ENCODE measurements at places on chromosomes 2 and 18.
A peak's percentile ranks its signal among the peaks of the same experiment; 100 is the strongest.

DNA sequence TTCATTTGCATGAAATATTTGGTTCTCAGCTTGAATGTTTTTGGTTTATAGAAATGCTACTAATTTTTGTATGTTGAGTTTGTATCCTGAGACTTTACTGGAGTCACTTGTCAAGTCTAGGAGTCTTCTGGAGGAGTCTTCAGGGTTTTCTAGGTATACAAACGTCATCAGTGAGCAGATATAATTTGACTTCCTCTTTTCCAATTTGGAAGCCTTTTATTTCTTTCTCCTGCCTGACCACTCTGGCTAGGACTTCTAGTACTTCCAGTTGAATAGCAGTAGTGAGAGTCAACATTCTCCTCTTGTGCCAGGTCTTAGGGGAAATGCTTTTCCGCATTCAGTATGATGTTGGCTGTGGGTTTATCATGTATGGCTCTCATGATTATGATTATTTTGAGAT is 55.4 kb upstream of the THUMPD2 start:
- no peak for DNase-seq

DNA sequence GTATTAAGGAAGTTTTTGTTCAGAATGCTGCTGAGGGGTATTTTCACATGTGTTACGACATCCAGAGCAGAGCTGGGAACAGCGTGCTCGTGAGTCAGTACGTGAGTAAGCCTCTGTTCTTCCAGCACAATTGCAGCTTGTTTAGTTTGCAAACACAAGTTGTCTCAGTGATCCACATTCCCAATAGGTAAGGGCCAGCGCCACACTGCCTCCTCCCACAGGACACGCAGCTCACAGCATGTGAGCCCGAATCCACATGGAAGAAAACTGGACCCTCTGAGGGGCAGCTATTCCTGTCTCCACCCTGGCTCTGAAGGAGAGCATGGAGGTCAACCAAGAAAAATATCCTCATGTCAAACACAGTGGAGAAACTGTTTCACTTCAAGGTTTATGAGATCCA is 173.9 kb upstream of the PID1 start:
- DNase-seq: no peak

DNA sequence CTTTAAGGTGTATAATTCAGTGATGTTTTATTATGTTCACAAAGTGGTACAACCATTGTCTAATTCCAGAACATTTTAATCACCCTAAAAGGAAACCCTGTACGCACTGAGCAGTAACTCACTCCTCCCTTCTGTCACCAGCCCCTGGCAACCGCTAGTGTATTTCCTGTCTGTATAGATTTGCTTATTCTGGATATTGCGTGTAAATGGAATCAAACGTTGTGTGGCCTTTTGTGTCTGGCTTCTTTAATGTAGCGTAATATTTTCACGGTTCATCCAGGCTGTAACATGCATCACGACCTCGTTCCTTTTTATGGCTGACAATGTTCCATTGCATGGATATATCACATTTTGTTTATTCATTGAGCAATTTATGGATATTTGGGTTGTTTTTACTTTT is 8.3 kb downstream of the ZDBF2 start:
- no peak for DNase-seq

GRCh38 chr2:235701206-235701981 is 207.6 kb downstream of the AGAP1 start:
- DNase-seq: no peak

GRCh38 chr2:2331881-2332280 is 806 bp upstream of the MYT1L start:
- no peak for DNase-seq

- no peak for DNase-seq
Measured at GRCh38 chr2:37802211-37802752, 122.8 kb upstream of the RMDN2 start.

GRCh38 chr18:72283148-72283925 is 260.8 kb downstream of the CBLN2 start:
- no peak for DNase-seq

DNA sequence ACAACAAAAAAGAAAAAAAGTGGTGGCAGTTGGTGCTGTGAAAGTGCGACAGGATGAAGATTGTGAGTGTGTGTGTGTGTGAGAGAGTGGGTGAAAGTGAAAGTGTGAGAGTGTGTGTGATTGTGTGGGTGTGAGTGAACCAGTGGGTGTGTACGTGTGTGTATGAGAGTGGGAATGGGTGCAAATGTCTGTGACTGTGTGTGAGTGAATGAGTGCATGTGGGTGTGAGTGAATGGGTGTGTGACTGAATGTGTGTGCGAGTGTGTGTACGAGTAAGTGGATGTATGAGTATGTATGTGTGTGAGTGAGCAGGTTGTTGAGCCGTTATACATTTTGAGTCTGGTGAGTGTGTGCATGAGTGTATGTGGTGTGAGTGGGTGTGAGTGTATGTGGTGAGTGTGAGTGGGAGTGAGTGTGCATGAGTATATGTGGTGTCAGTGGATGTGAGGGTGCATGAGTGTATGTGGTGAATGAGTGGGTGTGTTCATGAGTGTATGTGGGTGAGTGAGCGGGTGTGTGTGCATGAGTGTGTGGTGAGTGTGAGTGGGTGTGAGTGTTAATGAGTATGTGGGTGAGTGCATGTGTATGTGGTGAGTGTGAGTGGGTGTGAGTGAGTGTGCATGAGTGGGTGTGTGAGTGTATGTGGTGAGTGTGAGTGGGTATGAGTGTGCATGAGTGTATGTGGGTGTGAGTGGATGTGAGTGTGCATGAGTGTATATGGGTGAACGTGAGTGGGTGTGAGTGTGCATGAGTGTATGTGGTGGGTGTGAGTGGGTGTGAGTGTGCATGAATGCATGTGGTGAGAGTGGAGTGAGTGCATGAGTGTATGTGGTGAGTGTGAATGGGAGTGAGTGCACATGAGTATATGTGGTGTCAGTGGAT is 69.3 kb upstream of the HPCAL1 start:
- DNase-seq: no peak

GRCh38 chr2:67037655-67038054 is 359.5 kb upstream of the ETAA1 start:
- DNase-seq: no peak

DNA sequence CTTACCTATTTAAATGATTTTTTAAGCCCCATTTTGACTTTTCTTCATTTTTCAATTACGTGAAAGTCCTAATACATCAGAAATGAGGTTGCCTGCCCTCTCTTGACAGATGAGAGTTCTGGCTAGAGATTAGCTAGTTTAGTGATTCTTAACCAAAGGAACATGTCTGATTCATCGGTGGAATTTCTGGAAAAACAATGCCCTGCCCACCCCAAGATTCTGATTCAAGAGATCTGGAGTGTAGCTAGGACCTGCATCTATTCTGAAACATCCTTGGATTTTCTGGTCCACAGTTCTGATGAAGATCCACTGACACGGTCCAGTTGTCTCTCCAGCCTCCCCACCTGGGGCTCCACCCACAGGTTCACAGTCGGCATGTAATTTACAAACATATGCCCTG is 111.2 kb downstream of the KLF7 start:
- DNase-seq: no peak

GRCh38 chr2:174846218-174846617 is 81.9 kb upstream of the CHRNA1 start:
- DNase-seq: no peak

- DNase-seq: no peak
Measured at GRCh38 chr2:114118088-114118487, 228.2 kb downstream of the ACTR3 start.

GRCh38 chr18:48342125-48342524 is 67.1 kb downstream of the ZBTB7C start:
- DNase-seq: no peak

- no peak for DNase-seq
Measured at GRCh38 chr2:18703555-18703954, 114.2 kb upstream of the NT5C1B start.

DNA sequence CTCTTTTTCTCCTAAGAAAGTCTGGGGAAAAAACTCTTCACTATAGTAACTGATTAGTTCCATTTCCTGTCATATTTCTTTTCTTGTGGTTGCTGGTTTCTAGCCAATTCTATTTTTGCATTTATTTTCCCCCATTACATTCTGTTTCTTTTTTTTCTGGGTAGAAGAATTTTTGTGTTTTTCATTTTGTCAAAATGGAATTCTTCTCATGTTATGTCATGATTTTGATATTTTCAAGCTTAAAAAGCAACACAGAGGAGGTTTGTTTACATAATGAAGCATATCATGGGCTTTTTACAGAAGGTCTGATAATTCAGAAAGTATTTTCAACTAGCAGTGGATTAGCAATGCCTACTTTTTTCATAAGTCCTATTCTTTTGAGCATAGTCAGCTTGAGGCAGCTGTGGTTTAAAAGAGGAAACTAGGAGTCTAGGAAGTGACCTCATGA is 102.0 kb downstream of the MAP2 start:
- no peak for DNase-seq

- DNase-seq: no peak
Measured at GRCh38 chr2:61967262-61967661, 61.8 kb downstream of the COMMD1 start.

DNA sequence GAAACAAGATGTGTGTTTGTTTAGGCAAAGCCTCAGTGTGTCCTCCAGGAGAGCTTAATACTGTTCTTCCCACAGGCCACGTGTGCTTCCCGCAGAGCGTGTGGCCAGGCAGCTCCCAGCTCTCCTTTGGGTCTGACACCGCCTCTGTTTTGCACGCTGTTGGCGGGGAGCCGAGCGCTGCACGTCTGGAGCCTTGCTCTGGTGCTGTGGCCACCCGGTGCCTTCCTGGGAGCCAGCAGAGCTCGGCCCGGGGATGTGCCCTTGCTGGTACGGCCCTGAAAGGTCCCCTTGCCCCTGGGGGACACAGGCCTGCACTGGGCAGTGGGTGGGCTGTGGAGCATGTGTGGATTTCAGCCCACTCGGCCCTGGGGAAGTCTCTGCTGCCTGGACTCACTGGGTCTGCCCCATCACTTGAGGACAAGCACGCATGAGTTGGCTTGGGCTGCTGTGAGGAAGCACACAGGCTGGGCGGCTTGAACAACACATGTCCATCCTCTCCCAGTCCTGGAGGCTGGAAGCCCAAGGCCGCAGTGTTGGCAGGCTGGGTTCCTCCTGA is 160.7 kb upstream of the HDAC4 start:
- no peak for DNase-seq

- peak; percentile 61 for DNase-seq
Measured at GRCh38 chr2:135657806-135658582, 83.7 kb upstream of the UBXN4 start.

- DNase-seq: no peak
Measured at GRCh38 chr2:113164215-113164929, 9.4 kb upstream of the PSD4 start.

GRCh38 chr2:221972813-221973478 is 325.9 kb downstream of the PAX3 start:
- no peak for DNase-seq

DNA sequence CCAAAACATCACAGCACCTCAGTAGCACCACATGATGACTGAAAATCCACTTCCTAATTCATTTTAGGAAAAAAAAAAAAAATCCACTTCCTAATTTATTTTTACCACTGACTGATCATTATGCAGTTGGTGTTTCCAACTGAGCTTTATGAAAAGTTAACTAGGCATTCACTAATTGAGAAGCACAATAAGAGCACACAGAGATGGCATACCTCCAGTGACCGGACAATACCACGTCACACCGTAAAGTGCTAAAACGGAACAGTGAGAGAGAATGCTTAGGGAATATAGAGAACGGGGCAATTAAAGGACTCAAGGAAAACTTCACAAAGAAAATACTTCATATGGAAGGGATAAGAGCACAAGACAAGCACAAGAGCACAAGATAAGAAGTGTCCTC is 212.5 kb downstream of the NBAS start:
- DNase-seq: no peak

DNA sequence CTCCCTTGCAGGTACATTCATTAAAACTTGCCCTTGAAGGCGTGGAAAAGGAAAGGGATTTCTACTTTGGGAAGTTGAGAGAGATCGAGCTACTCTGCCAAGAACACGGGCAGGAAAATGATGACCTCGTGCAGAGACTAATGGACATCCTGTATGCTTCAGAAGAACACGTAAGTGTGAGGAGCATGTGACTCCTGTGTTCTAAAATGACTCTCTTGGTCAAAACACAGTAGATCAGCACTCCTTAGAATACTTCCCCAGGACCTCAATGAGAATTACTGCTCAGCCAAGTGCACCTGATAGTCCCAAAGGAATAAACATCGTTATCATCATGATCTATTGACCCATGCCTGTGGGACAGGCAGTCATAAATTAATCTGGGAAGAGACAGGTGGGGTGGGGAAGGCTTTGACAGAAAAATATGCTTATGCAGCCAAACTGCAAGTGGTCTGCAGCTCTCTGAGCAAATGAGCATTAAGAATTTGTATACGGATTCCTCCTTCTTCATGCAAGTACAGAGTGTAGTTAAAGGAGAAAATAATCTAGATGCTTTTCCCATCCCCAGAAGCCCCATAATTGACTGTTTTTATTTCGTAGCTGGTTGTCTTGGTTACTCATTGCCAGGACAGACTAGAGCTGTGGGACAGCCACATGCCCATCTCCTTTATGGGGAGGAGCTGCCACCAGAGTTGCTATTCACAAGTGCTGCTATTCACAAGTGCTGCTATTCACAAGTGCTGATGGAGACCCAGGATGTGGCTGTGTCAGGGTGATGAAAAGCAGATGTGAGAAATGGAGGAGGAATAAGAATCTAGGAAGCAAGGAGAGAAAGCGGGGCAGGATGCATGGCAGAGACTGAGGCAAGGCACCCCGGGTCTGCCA is 91.0 kb downstream of the MAPRE2 start:
- DNase-seq: no peak

GRCh38 chr2:241858206-241859016 is at the start of gene PDCD1:
Gene PDCD1 (minus strand): TSS chr2:241858894. CDS start chr2:241858838, 56 bp downstream.
- peak; percentile 76 for DNase-seq

DNA sequence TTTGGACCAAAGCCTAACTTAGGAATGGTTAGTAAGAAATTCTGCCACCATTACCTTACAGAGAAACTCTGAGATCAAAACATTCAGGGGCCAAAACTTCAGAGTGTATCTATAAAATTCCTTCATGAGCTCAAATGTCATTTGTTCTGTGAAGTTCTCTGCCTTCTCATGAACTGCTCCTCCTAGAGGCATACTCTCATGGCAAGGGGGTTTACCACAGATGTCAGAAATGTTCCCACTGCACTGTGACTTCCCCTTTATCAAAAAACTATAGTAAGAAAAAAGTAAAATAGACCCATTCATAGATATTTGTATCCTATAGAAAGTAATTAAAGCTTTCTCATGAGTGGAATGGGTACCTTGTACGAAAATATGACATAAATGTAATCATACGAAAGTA is 68.5 kb downstream of the USP40 start:
- DNase-seq: no peak

DNA sequence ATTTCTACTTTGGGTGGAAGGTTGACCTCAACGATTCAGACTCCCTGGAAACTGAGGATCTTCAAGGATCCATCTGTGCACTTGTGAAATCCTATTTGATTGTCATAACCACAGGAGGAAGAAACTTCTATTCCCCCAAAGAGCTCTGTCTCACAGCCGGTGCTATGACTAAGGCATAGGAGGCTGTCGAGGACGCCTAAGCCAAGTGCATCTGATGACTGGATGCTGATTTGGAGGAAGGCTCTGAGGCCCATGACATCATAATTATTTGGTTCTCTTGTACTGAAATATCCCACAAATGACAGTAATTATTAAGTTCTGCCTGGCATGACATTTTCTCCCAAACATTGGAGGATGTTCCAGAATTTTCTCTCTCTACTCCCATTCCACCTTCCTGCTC is 13.8 kb upstream of the KCNF1 start:
- no peak for DNase-seq

- no peak for DNase-seq
Measured at GRCh38 chr2:113768770-113769169, 12.3 kb upstream of the SLC35F5 start.

Measured in activated CD4-positive, alpha-beta memory T cell treated with anti-CD3 and anti-CD28 coated beads, Interleukin-2, amount 10 ng/mL, durations not matched to agents 7 days and 5 days (primary cell).